ENCODE measurements at places on chromosomes 2 and 18.

GRCh38 chr2:232959139-232959538 is 53.9 kb downstream of the NGEF start:
- no peak for DNase-seq

DNA sequence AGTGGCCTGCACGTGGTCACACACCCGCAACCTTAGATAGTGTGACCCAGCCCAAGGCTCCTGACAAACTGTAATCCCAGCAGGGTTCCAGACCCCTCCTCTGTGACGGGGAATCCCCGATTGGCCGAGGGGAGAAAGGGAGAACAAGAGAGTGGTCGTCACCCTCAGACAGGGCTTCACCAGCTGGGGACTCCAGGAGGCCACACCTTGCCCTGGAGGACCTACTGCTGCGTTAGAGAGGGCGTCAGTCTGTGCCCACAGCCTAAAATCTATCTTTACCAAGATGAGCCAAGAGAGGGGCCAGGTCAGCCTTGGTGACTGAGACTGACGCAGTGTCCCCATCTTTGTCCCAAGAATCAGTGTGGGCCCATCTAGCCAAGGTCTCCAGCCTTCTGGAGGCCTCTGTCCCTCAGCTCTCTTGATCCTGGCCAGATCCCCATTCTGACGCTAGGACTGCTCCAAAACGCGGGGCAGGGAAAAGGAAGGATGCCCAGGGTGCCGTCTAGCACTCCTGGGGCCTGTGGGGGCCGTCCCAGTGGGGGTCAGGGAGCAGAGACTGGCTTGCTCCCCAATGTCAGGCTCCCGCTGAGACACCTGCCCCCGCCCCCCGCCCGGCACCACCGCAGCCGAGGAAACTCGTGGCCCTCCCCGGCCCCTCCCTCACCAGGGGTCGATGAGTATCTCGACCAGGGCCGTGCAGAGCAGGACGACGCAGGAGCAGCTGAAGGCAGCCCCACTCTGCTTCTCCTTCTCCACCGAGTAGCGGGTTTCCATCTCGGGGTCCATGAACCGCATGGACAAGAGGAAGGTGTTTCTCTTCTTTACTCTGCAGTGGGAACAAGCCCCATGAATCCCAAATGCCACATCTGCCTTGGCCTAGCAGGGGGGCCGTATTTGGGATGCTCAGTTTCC is 40.9 kb downstream of the CENPO start:
- DNase-seq = no peak

- no peak for DNase-seq
These were observed 29.2 kb upstream of the KCNS3 start for GRCh38 chr2:17849275-17849674.

- no peak for DNase-seq
These were observed 33.5 kb downstream of the AOX1 start for GRCh38 chr2:200619279-200619678.

- DNase-seq = no peak
These were observed 236.3 kb upstream of the SLC14A2 start for GRCh38 chr18:45378933-45379332.

- no peak for DNase-seq
These were observed 3.6 kb upstream of the RAB31 start for GRCh38 chr18:9704233-9705118.

GRCh38 chr18:68387246-68387645 is 327.7 kb downstream of the TMX3 start:
- no peak for DNase-seq

GRCh38 chr18:35121531-35121930 is 80.3 kb downstream of the MAPRE2 start:
- DNase-seq = no peak

DNA sequence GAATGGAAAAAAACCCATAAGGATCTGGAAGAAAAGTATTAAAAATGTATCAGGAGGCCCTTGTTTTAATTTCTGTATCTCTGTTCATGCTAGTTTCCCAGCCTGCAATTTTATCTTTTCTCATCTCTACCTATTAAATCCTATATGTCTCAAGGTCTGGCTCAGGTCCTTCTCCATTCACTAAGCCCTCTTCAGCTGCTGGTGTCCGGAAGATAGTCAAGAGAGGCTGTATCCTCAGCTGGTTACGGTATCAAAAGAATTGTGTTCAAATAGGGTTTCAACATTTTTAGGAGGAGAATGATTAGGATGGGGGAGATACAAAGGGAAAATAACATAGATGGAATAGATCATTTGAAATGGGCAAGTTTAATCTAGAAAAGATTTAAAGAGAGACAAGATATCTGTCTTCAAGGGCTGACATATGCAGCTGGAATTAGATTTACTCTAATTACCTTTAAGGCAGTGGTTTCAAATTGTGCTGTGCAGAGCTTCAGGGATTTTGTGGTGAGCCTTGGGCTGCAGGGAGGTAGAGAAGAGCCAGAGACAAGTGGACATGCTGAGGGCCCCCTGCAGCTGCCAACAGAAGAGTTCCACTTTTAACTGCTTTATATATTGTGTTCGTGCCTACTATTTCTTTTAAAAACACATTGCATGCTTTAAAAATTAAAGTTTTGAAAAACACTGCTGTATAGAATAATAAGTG is 24.1 kb downstream of the GREB1L start:
- no peak for DNase-seq

DNA sequence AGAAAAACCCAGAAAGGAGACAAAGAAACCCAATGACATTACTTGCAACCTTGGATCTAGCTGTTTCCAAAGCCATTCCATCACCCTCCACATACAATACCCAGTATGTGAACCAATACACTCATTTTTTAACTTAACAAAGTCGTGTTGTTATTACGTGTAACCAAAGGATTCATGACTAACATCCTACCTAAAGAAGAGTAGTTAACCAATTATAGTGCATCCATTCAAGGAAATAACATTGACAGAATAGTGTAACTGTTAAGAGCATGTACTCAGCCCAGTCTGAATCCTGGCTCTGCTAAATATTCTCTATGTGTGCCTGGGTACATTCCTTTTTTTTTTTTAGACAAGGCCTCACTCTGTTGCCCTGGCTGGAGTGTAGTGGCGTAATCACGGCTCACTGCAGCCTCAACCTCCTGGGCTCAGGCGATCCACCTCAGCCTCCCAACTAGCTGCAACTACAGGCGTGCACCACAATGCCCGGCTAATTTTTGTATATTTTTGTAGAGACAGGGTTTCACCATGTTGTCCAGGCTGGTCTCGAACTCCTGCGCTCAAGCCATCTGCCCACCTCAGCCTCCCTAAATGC is 9.9 kb downstream of the TLK1 start:
- no peak for DNase-seq

DNA sequence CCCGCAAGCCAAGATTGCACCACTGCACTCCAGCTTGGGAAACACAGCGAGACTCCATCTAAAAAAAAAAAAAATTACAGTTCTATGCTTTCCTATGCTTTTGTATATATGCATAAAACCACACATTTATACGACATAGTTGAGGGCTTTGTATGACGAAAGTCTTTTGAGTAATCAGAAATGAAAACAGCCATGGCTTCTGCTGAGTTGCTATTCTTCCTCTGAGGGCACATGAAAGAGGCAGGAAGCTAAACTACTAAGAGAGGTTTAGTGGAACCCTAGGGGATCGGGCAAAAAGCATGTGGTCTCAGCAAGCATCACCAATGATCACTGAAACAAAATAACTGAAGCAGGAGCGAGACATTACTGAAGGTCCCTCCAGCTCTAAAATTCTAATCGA is 99.6 kb downstream of the ZAP70 start:
- DNase-seq = no peak

DNA sequence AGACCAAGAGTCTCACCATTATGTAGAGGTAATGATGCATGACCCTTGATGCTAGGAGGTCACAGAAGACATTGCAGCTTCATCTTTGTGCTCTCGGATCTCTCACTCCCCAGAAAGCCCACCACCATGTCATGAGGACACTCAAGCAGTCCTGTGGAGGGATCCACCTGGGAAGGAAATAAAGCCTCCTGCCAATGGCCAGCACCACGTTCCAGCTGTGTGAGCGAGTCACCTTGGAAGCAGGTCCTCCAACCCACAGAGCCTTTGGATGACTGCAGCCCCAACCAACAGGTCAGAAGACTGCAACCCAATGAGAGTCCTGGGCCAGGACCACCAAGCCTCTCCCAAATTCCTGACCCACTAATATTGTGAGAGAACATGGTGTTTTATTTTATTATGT is 38.4 kb downstream of the CYP26B1 start:
- DNase-seq = no peak

- no peak for DNase-seq
These were observed 648 bp upstream of the LYPD6B start for GRCh38 chr2:149037851-149038250.

DNA sequence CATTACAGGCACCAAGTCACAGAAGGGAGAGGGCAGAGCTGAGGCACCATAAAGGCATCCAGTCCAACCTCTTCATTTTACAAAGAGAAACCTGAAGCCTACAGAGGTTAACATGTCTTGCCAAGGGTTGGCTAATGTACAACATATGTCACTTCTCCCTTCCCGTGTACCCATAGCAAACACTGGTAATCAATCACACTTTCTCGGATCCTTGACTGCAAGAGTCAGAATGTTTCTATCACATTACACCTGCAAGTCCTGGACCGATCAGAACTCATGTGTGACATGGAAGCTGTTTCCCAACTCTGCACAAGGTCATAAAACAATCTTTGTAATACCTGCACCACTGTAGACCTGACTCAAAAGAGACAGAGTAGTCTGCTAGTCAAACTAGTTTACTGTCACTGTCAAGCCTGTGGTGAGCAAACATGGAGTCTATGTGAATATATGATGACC is 6.0 kb downstream of the ANKRD44 start:
- no peak for DNase-seq

DNA sequence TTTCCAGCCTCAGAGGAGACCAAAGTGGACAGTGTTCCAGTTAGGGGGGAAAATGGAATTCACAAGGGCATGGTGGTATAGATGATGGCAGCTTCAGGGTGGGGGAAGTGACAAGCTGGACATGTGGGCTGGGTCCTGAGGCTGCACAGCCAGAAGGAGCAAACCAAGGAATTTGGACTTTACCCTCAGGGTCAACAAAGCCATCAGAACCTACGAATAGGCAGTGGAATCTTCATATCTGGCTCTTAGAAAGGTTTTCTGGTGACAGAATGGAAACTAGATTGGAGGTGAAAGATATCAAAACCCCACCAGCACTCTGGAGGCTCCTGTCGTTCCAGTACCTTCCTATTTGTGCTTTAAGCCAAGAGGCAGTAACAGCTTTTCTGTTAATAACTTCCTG is 127.1 kb downstream of the SETBP1 start:
- no peak for DNase-seq

- no peak for DNase-seq
These were observed 100.5 kb downstream of the SLC4A3 start for GRCh38 chr2:219727771-219728429.

DNA sequence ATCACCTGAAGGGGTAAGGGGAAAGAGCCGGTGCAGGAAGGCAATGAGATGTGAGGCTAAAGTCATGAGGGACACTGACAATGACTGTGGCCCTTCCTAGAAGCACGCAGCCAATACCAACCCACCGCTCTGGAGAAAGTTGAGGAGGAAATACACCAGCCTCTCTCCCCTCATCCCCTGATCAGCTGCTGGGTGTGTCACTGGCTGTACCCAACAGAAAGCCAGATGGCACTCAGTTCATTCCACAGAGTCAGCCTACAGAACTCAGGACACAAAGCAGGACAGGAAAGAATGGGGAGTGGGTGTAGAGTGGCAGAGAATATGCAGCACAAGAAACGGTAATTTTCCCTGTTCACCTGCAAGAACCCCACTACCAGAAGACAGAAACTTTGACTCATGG is 29.7 kb downstream of the CCBE1 start:
- no peak for DNase-seq

DNA sequence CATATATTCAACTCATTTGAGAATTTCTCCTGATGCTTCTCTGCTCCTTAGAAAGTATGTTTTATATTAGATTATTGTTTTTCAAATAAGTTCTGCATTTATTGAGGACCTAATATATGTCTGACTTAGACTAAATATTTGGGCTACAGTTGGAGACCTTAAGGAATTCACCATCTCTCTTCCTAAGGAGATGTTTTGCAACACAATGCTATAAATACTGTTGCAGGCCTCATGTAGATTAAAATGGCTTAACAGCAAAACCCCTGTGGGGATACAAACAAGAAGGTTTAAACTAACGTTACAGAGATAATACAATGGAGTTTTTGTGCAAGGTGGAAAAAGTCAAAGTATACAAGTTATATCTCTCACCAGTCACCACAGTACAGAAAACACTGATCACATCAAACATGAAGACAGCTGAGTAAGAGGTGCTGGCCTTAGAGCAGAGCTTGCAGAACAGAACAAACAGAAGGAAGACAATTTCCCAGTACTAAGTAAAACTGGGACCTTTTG is 20.1 kb upstream of the BMPR2 start:
- DNase-seq = no peak

DNA sequence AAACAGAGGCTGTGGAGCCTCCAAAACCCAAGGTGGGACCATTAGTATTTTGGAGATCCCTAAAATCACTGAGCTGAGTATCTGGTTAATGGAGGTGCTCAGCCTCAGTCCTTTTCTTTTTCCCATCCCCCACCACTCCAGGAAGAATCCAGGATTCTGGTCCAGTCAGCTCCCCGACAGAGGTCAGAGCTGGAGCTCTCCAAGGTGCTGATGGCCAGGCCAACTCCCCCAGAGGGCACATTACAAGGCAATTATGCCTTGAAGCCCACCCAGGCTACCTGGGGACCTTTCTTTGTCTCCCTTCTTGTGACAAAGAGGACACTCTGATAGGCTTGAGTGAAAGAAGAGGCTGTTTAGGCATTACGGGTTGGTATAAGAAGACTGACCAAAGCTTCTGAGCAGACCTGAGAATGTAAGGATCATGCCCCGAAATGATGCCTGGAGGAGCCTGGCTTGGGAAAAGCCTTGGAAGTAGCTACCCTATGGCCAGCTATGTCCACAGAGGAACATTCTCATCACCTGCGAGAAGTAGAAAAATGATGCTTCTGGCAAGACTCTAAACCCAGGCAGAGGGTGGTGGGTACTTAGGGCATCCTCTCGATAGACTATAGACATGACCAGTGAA is 102.5 kb upstream of the LDAH start:
- no peak for DNase-seq

DNA sequence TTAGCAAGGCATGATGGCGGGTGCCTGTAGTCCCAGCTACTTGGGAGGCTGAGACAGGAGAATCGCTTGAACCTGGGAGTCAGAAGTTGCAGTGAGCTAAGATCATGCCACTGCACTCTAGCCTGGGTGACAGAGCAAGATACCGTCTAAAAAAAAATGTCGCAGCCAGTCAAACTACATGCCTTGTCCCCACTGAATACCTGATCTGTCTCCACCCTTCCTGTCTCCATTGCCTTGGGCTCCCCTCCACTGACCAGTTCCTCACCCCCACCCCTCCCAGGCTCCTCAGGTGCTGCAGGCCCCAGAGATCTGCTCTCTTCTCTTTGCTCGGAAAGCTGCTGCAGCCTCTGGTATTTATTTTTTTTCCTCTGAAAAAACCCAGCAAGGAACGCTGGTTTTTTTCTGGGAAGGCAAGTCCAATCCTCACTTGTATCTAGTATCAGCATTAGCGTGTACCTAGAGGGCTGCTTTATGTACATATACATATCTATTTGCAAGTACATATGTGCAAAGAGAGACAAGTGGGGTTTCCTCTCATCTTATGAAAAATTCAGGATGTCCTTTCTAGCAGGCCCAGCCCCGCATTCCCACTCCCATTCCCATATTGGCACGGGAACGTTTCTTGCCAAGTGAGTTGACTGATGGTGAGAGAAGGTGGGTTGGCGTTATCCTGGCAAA is 4.4 kb downstream of the PSD4 start:
- no peak for DNase-seq

GRCh38 chr2:61371027-61371426 is 99.9 kb downstream of the USP34 start:
- DNase-seq = no peak
